ENCODE measurements at places on chromosomes 5 and 9. TPM values are rescaled to one million over a fixed set of nuclear protein-coding genes. Genes with fewer than 3 reads are reported as not detected.
A peak's percentile ranks its signal among the peaks of the same experiment; 100 is the strongest.

The EIF4E1B gene
- not detected for total RNA-seq

The NAIP gene
- 39.4 TPM for total RNA-seq

The RUSC2 gene
- 20.8 TPM for total RNA-seq

The SPATA9 gene
- not detected for total RNA-seq

The ACTBL2 gene
- total RNA-seq, result not detected

The RETREG1 gene
- total RNA-seq, result 8.0 TPM

The BHMT gene
- total RNA-seq, result 1.4 TPM

The C5orf52 gene
- not detected for total RNA-seq

The TMEM215 gene
- not detected for total RNA-seq

The DOCK8 gene
- 5.7 TPM for total RNA-seq

The MELK gene
- total RNA-seq, result 24.0 TPM

The HCN1 gene
- total RNA-seq, result 0.14 TPM

The FOXD4L3 gene
- 0.36 TPM for total RNA-seq

The PROB1 gene
- total RNA-seq, result 2.2 TPM

GRCh38 chr5:53334431-53334941, 145.9 kb upstream of the FST start:
- H3K4me1 ChIP-seq, result no peaks in the 10 kb centered on the region
- no peaks in the 10 kb centered on the region for H3K36me3 ChIP-seq
- no peaks in the 10 kb centered on the region for H3K27me3 ChIP-seq
- DNase-seq, result no peak

DNA sequence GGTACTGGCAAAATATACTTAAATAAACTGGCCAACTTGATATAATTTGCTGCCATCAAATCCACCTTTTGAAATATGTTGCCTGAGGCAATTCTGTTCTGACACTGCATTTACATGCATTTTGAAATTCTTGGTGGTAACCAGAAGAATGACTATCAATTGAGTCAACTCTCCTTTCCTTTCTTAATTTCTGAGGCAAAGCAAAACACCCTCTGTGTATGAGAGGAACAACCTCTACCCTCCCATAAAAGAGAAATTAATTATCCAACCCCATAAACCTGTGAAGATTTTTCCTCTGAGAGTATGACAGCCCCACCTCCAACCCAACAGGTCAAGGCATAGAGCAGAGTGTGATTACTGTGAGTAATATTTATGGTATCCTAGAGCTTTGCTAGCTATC, 286.8 kb downstream of the NR2F1-AS1 start:
- DNase-seq, result no peak
- H3K36me3 ChIP-seq, result no peaks in the 10 kb centered on the region
- peaks cover 1% of the 10 kb centered on the region for H3K4me1 ChIP-seq
- no peak overlapping the region for H3K4me3 ChIP-seq
- no peaks in the 10 kb centered on the region for H3K27me3 ChIP-seq
- no peak overlapping the region for H3K27ac ChIP-seq

- H3K36me3 ChIP-seq, result no peaks in the 10 kb centered on the region
- H3K4me1 ChIP-seq, result no peaks in the 10 kb centered on the region
- peaks cover 22% of the 10 kb centered on the region for H3K27me3 ChIP-seq
- H3K4me3 ChIP-seq, result no peak overlapping the region
Measured at GRCh38 chr5:149674686-149675085, 55.4 kb upstream of the PPARGC1B start.

DNA sequence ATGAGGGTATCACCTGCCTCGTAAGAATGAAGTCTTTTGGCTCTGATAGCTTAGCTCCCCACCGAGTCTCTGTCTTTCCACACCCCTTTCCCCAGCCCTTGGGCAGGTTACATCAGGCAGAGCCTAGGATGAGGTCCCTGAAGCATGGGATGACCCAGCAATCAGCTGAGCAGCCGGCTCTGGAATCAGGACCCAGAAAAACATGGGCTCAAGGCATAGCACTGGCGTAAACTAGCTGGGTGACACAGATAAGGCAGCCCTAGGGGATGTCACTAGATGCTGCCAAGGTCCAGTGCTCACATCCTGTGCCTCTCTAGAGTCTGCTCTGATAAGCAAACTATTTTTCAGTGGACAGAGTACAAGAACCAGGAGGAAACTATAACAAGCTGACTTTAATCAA, 26.6 kb downstream of the IDNK start:
- no peaks in the 10 kb centered on the region for H3K27me3 ChIP-seq
- peaks cover 34% of the 10 kb centered on the region for H3K36me3 ChIP-seq
- H3K4me1 ChIP-seq, result no peaks in the 10 kb centered on the region
- no peak overlapping the region for H3K4me3 ChIP-seq
- H3K27ac ChIP-seq, result no peak overlapping the region

- DNase-seq, result no peak
- no peak overlapping the region for H3K4me3 ChIP-seq
- H3K36me3 ChIP-seq, result no peaks in the 10 kb centered on the region
- peaks cover 6% of the 10 kb centered on the region for H3K4me1 ChIP-seq
Measured at GRCh38 chr5:133873449-133873848, 95.0 kb downstream of the C5orf15 start.

- no peaks in the 10 kb centered on the region for H3K27me3 ChIP-seq
- no peak overlapping the region for H3K27ac ChIP-seq
- no peak for DNase-seq
- no peak overlapping the region for H3K4me3 ChIP-seq
- H3K4me1 ChIP-seq, result peaks cover 7% of the 10 kb centered on the region
Measured at GRCh38 chr9:127866535-127866934, 10.9 kb downstream of the AK1 start.

GRCh38 chr9:108996643-108997042, 16.7 kb downstream of the CTNNAL1 start:
- H3K36me3 ChIP-seq, result peaks cover 10% of the 10 kb centered on the region
- DNase-seq, result no peak
- peaks cover 14% of the 10 kb centered on the region for H3K4me1 ChIP-seq
- H3K4me3 ChIP-seq, result no peak overlapping the region
- H3K27me3 ChIP-seq, result no peaks in the 10 kb centered on the region

- no peaks in the 10 kb centered on the region for H3K36me3 ChIP-seq
- DNase-seq, result no peak
- no peaks in the 10 kb centered on the region for H3K27me3 ChIP-seq
- H3K27ac ChIP-seq, result no peak overlapping the region
- H3K4me3 ChIP-seq, result no peak overlapping the region
Measured at GRCh38 chr5:96064877-96065276, 103.2 kb upstream of the ELL2 start.

DNA sequence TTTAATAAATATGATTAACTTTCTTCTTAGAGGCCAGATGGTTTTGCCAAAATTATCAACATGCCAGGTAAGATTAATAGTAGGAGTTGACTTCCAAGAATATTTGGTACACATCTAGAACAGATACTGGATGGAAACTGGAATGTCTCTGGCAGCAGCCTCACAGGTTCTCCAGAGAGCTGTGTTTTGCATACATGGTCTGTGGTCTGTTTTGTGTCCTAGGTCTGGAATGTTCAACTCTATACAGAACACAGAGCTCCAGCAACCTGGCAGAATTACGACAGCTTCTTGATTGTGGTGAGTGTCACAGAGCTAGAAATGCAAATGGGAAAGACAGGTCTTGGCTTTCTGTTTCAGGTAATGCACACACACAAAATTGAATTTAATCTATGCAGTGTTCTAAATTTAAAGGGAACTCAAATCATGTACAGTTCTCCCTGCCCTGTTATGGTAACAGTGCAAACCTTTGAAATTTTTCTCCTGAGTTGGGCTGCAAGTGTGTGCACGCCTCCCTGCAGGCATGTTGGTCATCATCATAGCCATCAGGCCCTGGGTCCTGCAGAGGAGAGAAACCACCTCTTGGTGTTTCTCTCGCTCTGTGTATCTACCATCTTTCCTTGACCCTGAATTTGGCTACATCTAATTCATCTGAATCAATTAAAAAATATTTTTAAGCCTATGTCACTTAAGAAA, 58.3 kb downstream of the PIK3R1 start:
- H3K27ac ChIP-seq, result no peak overlapping the region
- H3K4me3 ChIP-seq, result no peak overlapping the region
- no peaks in the 10 kb centered on the region for H3K27me3 ChIP-seq
- DNase-seq, result no peak
- peaks cover 25% of the 10 kb centered on the region for H3K36me3 ChIP-seq

- DNase-seq, result no peak
- H3K27me3 ChIP-seq, result peaks cover 25% of the 10 kb centered on the region
- H3K36me3 ChIP-seq, result no peaks in the 10 kb centered on the region
- H3K27ac ChIP-seq, result no peak overlapping the region
Measured at GRCh38 chr5:40678026-40678425, 1.7 kb upstream of the PTGER4 start.

DNA sequence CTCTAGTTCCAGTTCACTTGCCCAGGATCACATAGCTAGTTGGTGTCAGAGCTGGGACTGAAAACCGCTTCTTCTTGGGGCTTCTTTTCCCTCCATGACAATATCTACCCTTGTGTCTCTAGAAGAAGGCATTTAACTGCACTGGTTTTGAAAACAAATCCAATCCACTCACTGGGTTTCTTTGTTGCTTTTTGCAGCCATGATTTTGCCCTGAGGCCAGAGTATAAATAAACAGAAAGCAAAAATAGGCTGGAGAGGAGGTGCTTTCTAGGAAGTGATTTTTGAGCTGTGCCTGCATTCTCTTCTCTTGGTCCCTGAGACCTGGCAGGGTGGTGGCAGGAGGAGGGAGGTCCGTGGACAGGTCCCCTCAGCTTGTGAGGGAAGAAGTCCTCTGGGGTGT, 6.9 kb upstream of the TRIO start:
- peaks cover 41% of the 10 kb centered on the region for H3K27me3 ChIP-seq
- no peaks in the 10 kb centered on the region for H3K36me3 ChIP-seq
- no peak overlapping the region for H3K4me3 ChIP-seq
- no peak overlapping the region for H3K27ac ChIP-seq
- H3K4me1 ChIP-seq, result no peaks in the 10 kb centered on the region

DNA sequence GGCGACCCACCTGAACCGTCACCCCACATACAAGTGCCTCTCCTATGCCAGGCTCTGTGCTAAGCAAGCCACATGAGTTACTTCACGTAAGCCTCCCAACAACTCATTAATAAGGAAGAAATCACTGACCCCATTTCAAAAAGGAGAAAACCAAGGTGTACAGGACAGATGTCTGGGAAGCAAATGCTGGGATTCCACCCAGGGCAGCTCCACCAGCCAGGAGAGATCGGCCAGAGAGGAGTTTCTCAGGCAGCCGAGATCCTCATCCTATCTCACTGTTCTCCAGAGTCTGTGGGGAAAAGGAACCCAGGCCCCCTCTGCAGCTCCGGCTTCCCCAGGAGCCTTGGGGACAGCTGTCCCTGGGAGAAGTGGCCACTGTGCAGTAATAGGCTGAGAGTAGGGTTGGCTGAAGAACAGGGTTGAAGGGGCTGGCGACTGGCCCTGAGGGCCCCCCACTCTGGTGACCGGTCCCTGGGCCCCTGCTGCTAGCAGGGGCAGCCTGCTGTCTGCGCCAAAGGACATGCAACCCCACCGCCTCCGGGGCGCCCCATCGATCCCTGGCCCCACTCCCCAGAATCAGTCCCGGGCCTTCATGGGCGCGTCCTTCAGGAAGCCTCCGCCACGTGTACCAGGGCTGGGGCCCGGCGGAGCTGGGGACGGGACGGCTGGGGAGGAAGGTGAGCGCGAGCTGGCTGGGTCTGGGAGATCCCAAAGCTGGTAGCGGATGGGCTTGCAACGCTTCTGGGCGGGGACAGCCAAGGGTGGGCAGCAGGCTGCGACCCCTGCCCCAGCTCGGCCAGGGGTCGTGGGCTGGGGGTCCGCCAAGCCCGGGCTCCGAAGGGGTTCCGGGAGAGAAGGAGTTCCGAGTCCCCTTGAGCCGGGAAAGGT, 44.1 kb upstream of the STXBP1 start:
- peak overlapping the region; percentile 71 for H3K4me3 ChIP-seq
- peaks cover 3% of the 10 kb centered on the region for H3K36me3 ChIP-seq
- DNase-seq, result no peak
- H3K4me1 ChIP-seq, result peaks cover 22% of the 10 kb centered on the region

DNA sequence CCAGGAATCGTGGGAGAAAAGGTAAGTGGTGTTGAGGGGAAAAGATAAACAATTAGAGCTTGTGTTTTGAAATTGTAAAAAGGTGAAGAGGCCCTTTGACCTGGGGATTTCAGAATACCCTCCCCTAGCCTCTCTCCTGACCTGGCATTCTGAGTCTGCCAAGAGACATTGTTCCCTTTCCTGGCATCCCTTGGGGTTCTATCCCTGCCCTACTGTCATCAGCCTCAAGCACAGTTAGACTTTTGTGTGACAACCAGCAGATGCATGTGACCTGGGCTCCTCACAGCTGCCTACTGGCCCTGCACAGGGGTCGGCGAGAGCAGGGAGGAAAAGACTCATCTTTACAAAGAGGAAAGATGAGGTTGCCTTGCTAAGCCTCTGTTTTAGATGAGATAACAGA, 72.2 kb upstream of the ORM1 start:
- no peaks in the 10 kb centered on the region for H3K27me3 ChIP-seq
- no peak for DNase-seq
- H3K4me3 ChIP-seq, result no peak overlapping the region
- H3K27ac ChIP-seq, result no peak overlapping the region
- H3K36me3 ChIP-seq, result peaks cover 13% of the 10 kb centered on the region

GRCh38 chr5:67870662-67871061, 344.9 kb upstream of the PIK3R1 start:
- H3K4me3 ChIP-seq, result no peak overlapping the region
- H3K4me1 ChIP-seq, result peaks cover 8% of the 10 kb centered on the region
- H3K27me3 ChIP-seq, result no peaks in the 10 kb centered on the region
- DNase-seq, result no peak
- H3K36me3 ChIP-seq, result peaks cover 2% of the 10 kb centered on the region

GRCh38 chr9:88478246-88478645, 56.7 kb upstream of the NXNL2 start:
- no peak overlapping the region for H3K4me3 ChIP-seq
- no peak overlapping the region for H3K27ac ChIP-seq
- H3K4me1 ChIP-seq, result peaks cover 9% of the 10 kb centered on the region
- peaks cover 14% of the 10 kb centered on the region for H3K36me3 ChIP-seq

- no peaks in the 10 kb centered on the region for H3K36me3 ChIP-seq
- no peaks in the 10 kb centered on the region for H3K27me3 ChIP-seq
- H3K27ac ChIP-seq, result no peak overlapping the region
Measured at GRCh38 chr5:40022057-40022456, 597.3 kb upstream of the DAB2 start.

DNA sequence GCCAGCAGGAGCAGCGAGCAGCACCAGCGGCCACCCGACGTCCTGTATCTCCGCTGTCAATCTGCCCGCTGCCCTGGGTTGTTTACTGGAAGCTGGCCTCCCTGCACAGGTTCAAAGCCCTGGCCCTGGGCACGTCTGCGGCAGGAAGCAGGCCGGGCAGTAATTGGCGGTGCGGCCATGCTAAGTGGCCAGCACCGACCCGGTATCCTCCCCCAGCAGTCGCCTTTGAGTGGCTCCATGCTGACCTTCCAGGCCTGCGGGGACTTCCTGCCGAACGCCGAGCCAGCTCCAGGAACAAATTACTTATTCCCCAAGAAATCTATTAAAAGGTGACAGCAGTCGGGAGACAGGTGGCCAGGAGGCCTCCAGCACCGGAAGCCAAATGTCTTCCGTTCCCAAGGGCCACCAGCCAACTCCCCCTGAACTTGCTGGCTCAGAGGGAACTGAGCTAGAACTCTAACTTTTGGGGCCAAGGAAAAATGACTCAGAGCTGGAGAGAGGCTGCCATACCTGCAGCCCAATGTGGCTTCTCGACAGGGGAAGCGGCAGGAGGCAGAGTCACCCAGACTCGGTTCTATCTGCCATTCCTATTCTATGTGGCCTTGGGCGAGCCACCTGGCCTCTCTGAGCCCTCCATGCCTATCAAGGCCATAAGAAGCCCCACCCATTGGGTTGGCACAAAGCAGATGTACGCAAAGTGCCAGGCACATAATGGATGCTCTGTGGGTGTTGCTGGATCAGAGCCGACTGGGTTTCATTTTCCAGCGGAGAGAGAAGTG, 13.7 kb upstream of the PSMB7 start:
- DNase-seq, result no peak
- H3K4me3 ChIP-seq, result no peak overlapping the region
- H3K36me3 ChIP-seq, result no peaks in the 10 kb centered on the region
- no peak overlapping the region for H3K27ac ChIP-seq
